Stimulated activated CD8-positive, alpha-beta memory T cell treated with anti-CD3 and anti-CD28 coated beads, Interleukin-4, amount 100 ng/mL, for 4 hours (primary cell): ENCODE measurements at places on chromosomes 2 and 18.

DNA sequence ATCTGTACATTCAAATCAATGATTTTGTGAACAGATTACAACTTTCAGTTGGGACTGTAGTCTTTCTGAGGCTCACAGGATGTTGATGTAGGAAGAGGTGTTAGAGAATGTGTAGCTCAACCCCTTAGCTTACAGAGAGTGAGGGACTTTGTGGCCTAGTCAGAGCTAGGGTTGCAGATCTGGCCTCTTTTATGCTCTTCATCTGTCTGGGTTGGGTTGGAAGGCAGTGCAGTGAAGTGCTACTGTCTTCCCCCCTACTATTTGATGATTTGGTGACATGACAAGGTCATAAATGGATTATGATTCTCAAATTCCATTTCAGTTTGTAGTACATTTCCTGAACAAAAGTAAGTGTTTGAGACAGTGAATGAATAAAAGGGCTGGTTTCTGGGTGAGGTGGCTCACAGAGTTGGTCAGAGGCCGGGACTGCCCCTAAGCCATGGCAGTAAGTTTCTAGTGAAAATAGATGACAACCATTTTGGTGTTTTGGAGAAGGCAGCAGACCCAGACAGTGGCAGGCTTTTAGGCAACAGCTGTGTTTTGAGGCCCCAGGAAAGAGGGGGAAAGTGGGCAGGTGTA is 21.6 kb downstream of the MAP4K4 start:
- no peak for DNase-seq

DNA sequence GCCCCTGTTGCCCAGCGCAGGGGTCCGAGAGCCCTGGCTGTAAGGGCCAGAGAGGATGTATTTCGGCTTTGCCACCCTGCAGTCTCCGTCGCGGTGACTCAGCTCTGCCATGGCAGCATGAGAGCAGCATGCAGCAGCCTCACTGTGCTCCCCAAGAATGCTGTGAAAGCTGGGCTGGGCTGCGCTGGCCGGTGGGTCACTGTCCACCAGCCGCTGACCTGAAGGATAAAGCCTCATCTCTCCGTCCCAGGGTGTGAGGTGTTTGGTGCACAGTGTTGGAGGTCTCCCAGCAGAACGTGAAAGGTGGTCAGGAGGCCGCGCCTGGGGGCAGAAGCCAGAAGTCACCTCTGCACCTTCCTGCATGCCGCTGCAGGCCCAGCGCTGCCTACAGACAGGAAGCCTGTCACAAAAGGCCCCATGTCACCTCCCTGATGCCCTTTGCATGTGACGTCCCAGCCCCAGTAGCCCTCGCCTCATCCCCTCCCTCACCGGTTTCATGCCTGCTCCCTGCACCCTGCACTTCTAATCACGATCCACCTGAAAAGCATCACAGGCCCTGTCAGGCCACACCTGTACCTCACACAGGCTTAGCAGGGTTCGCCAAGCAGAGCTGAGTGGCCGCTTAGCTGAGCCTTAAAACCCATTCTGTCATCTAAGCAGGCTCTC is 342.1 kb downstream of the EIPR1 start:
- no peak for DNase-seq

DNA sequence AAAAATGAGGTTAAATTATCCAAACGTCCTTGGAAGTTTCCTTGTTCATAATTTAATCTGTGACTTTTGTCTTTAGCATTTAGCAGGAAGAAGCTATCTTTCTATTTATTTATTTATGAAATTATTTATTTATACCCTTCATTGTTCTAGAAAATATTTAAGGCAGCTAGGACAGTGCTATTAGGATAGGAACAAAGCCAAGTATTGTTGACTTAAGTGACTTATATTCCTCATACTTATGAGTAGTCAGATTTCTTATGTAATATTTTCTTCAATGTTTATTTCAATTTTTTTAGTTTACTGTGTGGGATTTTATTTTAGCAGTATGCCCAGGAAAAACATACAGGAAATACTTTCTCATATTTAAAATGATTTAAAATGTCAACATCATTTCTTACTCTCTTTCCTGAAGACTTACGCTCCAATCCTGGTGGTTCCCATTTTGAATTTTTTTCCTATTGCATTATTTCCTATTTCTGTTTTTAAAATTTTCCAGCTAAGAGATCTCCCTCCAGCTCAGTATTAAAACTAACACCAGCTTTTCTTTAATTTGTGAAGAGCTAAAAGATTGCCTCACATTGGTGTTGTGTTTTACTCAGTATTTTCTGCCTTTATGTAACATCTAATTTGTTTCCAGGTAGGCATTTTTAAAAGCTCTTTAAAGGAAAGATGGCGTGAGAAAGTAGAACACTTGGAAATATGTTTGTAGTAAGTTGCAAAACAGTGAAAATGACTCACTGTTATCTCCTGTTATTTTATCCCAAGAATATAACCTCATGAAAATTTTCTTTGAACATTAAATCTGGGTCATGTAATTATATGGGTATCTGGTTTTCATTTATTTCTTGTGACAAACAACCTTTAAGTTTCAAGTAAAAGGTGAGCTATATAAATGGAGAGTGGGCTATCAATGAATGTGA is 32.2 kb downstream of the MAPRE2 start:
- no peak for DNase-seq

GRCh38 chr18:7757175-7757574 is 190.1 kb downstream of the PTPRM start:
- no peak for DNase-seq

DNA sequence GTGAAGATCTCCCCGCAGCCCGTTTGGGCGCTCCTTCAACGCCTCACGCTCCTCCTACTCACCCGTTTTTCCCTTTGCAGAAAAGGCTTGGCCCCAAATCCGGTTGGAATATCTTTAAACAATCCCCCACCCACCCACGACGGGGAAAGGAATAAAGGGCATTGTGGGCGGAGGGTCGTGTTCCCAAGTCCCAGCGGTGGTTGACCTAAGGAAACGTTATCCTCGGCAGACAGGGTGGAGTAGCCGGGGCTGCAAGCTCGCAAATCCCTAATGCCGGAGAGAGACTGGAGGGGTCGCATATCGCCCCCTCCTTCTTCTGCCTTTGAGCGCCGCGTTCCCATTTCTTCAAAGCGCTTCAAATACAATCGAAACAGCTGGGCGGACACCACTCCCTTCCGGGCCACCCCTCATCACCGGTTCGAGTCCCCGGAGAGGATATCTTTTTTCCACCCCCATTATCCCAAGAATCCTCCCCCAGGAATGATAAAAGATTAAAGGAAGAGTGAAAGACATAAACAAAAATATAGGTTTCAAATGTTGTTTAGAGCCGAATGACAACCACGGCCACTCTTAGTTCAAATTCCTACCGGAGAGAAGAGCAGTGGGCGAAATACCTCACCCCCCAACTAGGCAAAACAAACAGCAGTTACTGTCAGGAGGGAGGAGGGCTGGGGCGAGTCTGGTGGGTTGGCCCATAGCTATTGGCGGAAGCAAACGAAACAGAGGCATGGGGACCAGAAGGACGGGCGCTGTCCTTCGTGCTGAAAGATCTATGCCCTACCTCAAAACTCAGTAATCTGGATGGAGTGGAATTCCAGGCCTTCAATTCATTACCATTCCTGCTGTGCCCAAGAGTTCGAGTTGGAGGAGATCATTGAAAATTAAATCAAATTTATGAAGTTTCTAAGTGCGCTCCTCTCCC is 2.8 kb upstream of the GAD1 start:
- no peak for DNase-seq

DNA sequence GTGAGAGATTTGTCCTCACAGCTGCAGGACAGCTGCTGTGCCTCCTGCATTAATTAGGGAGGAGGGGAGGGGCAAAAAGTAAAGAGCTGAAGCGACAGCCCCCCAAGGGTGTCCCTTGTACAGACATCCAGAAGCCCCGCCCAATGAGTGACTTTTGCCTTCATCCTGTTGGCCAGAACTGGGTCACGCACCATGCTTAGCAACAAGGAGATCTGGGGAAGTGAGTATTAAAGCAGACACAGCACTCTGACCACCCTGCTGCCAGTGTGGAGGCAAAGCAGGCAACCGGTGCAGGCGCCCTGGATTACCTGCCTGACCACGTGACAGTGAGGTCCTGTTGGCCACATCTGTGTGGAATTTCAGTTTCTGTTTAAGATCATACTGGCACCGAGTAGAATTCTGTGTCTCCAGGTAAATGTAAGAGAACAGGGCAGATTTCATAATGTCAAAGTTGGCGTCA is 21.5 kb upstream of the BIN1 start:
- no peak for DNase-seq

GRCh38 chr2:74186038-74186437 is 7.4 kb upstream of the MOB1A start:
- DNase-seq = no peak

- DNase-seq = no peak
Measured at GRCh38 chr18:65659912-65660311, 90.9 kb upstream of the CDH7 start.

- no peak for DNase-seq
Measured at GRCh38 chr2:55371376-55371775, 48.3 kb downstream of the CCDC88A start.

- no peak for DNase-seq
Measured at GRCh38 chr18:3211236-3211992, 8.4 kb downstream of the MYOM1 start.

DNA sequence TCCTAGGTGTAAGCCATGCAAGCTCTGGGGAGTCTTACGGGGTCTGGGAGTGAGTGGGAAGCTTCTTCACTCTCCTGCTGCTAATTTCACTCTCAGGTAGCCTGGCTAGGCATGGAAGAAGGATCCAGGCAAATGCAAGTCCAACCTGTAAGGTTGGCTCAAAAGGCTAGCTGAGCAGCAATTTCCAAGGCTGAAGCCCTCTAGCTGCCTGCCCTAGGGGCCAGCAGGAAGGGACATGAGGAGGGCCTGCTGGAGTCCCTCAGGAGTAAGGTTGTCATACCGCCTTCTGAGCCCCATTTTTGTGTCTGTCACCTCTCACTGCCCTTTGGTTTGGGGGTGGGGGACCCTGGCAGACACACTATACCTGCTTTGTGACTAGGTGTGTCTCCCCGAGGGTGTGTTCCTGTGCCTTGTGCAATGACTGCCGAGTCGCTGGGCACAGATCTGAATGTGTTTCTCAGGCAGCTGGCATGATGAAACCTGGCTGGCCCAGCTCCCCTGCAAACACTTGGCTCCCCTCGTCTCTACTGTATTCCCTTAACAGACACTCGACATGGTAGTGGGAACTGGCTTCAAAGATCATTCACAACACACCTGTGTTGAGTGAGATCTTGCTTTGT is 123.9 kb upstream of the FAM136A start:
- DNase-seq = no peak

- no peak for DNase-seq
Measured at GRCh38 chr2:202102425-202103000, 29.5 kb downstream of the KIAA2012 start.

DNA sequence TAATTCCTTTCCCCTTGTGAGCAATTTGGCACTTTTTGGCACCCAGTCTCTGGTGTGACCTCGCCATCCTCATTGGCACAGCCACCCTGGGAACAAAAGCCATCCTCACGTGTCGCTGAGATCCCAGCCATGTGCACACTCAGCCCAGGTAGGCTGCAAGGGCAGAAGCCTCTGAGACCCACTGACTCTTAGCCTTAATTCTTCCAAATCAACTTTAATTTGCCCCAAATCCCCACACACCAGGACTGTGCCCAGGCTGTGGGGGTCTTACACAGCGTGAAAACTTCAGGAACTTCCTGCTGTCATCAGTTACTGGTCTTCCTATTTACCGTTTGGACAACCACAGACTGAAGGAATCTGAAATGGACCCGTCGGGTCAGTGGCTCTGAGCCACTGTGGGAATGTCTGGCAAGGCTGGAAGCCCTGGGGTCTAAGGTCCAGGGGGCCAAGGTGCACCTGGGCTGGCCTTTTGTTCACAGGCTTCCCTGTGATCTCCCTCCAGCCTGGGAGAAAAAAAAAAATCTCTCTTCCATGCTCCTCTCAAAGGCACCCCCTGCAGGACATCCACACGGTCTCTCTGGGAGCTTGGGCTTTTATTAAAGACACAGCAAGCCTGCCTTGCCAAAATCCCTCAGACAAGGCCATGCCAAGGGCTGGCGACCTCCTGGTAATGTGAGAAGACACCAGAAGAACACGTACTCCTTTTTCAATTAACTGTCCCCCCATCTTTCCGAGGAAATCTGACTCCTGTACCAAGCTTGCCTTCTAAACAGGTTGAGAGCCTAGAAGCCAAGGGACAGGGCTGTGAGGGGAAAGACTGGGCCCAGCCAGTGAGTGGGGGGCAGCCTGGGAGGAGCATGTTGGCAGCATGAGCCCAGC is 42.1 kb upstream of the LAPTM4A start:
- DNase-seq = no peak

DNA sequence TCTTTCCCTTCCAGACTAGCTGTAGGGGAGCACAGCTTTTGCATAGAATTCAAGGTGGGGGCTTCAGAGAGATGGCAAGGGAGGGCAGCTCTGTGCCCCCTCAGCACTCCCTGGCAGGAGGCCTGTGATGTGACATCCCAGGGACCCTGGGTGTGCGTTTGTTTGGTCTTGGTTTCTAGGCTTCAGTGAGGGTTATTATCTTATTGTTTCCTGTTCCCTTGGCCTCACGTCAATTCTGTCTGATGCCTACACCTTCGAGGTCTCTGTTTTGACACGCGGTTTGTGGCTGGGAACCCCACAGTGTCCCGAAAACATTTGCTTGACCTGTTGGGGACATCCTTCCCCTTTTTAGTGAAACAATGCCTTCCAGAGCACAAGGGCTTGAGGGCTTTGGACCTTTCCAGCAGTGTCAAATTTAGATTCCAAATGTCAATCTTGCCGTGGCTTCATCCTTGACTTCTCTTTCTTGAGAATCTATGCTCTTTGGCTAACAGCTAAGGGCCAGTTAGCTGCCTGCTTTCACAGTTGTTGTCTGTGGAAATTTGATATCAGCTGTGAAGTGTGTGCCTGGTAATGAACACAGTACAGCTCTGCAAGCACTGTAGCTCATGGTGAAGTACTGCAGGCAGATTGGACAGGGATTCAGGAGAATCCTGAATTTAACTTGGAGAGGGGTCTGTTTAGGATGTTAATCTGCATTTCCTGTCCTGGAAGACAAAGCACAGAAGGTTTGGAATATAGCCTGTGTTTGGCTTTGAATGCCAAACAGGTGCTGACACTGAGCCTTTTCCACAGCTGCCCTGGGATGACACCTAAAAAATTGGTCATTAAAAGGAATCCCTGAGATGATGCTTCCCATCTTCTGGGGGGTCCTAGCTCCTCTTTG is 108.2 kb upstream of the CXCR4 start:
- DNase-seq = no peak

- DNase-seq = no peak
Measured at GRCh38 chr2:65863713-65864112, 431.3 kb upstream of the SPRED2 start.

- DNase-seq = no peak
Measured at GRCh38 chr2:147288131-147288530, 556.7 kb upstream of the ACVR2A start.

DNA sequence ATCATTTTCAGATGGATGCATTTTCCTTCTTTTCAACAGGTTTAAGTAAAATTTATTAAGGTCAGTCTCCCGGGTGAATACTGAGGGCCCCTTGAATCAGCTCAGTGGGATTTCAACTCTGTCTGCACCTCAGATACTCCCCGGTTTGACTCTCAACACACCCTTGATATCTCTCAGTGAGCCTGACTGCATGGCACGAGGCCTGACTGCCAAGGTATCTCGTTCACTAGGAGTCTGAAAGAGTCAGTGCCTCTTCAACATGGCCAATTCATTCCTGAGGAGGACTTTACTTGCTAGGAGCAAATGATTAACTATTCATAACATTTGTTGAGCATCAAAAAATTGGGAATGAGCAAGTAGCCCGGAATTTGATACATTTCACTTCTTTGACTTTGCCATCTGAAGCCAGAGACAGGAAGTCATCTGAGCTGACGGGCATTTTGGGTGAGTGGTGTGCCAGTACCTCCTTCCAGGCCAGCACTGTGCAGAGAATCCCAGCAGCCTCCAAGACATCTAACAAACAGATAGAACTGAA is 81.0 kb downstream of the VAPA start:
- DNase-seq = no peak
